ENCODE measurements at places on chromosomes 11 and 22.

DNA sequence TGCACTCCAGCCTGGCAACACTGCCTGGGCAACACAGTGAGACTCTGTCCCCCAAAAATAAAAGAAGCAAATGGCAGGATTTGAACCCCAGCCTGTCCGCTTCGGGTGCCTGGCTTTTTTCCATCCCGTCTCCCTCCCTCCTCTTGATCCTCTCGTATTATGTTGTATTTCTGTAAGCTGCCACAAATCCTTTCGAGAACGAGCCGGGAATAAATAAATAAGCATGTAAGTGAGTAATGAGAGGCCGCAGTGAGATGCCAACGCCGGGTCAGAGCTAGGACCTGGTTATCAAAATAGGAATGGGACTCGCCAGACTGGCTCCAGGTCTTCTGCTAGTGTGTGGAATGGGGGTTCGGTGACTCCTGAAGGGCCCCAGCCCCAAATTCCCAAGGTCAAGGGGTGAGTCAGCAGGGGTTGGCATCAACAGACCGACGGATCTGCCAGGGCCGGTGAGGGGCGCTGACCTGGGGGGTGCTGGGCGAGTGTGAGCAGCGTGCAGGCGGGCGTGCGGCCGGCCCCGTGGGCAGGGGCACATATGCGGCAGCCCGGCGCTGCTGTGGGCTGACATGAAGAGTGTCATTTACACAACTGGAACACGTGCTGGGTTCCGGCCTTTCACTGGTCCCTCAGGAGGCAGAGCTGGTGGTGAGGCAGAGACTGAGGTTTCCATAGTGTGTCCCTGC lies 47.8 kb downstream of the FLRT1 start:
- DNase-seq = no peak

DNA sequence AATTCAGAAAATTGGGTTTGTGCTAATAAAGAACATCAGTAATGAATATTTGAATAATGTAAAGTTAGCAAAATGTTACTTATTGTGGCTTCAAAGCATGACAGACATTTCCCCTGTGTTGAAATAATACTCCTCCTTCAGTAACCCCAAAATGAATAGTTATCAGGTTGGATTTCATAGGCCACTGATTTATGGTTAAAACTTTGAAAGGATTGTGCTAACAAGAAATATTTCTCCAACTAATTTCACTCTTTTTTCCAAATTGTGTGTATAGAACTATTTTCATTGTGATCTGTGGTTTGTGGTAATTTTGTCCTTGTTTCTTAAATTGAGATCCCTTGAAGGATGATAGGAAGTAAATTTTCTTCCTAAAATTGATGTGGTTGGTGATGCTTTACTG lies 7.9 kb downstream of the DDX10 start:
- DNase-seq = no peak

DNA sequence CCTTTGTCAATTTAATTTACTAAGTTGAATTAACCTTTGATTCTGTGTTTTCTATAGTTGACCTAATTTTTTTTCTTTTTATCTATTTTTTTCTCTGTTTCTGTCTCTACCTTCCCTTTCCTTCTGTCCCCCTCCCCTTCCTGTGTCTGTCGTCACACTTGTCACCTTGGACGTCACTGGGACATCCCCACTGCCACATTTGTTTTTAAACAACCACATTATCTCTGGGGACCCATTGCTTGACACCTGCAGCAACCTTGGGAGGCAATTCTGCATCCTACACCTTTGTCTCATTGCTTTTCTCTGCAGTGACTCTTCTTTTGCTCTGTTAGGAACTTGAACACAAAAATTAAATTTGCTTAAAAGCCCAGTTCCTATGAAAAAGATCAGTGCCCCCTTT lies 51.8 kb upstream of the TTC12 start:
- DNase-seq = peak; percentile 33

GRCh38 chr11:133940034-133940433 lies 16.7 kb downstream of the IGSF9B start:
- DNase-seq = no peak

DNA sequence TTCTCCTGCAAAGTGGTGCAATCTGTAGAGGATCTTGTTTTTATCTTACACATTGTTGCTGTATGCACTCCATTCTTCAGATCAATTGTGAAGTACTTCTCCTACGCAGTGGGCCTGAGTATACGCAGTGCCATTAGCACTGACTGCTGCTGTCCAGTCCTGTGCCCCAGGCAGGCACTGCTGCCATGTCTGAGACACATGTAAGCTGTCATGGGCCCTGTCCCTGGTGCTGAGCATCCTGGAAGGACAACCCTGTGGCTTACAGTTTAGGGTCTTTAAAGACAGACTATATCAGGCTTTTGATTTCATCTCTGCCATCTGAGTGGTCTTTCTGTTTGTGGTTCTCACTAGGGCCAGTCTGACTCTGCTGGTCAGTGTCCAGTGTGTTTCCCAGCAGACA lies 44.8 kb upstream of the PTPN5 start:
- DNase-seq = no peak

DNA sequence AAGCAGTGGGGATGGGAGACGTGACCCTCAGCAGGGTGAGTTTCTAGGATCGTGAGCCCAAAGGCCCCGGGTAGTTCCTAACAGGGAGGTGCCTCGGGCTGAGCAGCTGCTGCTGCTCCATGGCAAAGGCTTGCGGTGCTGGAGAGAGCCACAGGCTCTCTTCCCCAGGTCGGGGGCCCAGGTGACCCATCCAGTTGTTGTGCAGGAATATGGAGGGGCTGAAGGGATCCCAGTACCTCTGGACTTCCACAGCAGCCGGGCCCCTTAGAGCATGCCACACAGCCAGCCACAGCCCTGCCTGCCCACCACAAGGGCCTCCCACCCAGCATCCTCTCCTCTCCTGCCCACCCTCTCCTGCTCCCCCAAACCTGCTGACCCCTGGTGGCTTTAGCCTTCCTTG lies 49.3 kb downstream of the BUD13 start:
- no peak for DNase-seq

DNA sequence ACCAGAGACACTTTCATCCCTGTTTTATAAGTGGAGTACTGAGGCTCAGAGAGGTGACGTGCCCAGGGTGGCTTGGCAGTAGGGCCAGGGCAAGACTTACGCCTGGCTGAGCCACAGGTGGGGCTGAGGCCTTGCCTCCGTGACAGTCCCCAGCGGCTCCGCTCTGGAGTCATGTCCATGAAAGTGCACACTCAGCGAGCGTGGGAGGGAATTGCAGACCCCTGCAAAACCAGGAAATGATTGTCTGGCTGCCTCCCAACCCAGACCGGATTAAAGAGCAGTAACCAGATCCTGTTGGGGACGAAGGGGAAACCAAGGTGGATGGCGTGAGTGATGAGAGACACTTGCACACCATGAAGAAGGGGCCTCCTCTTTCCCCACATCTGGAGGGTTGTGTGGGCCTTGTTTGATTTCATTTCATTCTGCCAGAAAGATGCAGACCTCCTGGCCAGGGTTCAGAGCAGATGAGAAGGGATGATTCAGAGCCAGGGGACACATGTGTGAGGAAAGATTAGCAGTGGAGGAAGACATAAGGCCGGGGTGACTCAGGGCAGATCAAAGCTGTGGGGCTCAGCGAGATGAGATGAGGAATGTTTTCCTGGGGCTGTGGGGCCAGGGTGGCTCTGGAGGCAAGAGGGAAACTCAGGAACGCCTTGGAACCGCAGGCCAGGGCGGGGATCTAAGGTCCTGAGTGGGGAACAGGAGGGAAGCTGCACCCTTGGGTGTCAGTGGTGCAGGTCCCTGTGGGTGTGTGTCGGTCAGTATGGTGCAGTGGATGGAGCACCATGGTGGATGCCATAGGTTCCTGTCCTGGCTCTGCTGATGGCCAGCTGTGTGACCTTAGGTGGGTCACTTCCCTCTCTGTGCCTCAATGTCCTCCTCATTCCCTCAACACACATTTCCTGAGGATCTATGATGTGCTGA lies 29.9 kb upstream of the LRRC32 start:
- no peak for DNase-seq

DNA sequence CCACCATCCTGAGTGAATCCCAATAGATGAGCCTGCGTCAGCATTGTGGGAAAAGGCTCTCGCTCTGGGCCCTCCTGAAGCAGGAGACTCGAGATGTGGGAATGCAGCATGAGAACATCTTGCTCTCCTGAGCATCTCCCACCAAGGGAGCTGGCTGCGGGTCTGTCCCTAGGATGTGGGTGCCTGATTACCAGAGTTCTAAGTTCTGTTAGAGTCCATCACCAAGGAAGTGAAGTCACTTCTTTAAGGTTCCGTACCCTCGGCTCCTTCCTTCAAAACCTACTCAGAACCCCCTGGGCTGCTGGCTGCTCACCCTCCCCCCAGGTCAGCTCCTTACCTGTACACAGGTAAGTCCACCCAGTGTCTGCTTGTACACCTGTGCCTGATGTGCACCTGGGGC lies 100.5 kb upstream of the IGLL5 start:
- DNase-seq = no peak

DNA sequence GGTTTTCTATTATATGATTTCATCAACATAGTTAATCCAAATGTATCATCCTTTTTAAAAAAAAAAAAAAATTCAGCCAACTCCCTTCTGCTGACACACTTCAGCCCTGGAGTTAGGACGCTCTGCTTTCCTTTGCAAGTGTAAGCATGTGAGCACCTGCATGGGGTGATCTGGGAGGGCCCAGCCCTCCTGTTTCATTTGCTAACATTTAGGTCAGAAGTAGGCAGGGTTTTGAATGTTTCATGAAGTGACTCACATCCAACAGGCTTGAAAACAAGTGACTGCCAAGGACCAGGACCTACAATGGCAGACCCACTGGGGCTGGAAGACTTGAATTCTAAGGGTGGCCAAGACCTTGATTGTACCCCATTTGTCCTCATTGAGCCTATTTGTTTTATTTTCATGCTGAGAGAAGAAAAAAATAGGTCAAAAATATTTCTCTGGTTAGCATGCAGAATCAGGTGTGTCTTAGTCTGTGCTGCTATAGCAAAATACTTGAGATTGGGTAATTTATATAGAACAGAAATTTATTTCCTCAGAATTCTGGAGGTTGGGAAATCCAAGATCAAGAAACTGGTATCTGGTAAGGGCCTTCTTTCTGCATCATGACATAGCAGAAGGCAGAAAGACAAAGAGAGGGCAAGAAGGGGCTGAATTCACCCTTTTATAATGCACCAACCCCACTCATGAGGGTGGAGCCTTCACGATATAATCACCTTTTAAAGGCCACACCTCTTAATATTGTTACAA lies 137.6 kb downstream of the CD44 start:
- DNase-seq = no peak

DNA sequence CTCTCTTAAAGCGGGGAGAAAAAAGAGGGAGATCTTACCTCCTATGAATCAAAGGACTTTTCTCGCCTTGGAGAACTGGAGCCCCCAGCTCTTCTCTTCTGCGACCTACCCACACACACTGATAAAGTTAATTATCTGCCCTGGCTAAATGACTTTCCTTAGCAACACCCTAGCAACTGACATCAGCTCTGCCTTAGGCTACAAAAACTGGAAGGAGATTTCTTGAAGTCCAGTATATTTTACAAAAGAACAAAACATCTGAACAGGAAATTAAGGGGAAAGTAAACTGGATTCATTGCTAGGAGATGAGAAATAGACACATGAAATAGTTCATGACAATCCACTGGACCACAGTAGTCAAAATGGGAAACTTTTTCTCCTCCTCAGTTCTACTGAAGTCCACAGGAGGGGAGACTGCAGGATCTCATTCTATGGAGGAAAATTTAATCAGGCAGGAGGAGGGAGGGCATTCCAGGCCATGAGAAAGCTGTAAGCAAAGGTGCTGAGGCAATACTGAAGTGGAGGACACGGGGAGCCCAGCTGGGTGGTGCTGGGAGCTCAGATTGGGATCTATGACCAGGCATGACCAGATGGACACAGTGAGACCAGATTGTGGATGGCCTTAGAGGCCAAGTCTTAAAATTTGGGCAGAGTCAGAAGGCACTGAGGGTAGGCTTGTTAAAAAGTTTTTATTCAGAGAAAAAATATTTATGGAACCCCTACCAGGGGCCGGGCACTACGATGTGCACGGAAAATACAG lies 3.7 kb upstream of the SPON1 start:
- no peak for DNase-seq

GRCh38 chr11:40119661-40120060 lies 1339.8 kb downstream of the LRRC4C start:
- DNase-seq = no peak

DNA sequence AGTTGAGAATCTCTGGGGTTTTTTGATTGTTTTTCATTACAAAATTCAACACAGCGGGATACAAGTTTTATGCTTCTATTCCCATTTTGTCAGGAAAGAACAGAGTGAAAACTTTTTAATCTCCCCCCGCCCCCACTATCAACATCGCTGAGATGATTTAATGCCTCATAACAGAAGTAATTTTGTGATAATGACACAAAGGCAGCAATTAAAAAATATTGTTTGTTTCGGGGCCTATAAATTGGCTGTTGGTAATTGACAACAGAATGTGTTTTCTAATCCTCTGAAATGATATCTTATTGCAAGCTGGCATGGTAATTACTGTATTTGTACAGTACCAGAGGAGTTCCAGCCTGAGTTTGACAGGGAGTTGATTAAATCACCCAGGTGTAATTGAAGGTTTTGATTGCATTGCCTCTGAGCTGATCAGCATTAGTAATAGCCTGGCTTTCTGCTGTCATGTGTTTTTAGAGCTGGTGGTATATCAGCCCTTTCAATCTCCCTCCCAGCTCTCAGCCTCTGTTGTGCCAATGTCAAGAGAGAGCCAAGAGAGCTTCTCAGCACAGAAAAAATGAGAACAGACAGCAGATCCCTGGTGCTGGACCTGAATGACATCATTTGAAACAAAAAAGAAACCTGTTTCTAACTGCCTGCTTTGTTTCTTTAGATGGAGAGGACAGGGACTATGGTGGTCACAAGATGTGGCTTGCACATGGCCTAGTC lies 265.1 kb downstream of the FAM76B start:
- DNase-seq = no peak

- DNase-seq = no peak
Measured at GRCh38 chr11:123298488-123299447, 103.7 kb upstream of the CLMP start.

DNA sequence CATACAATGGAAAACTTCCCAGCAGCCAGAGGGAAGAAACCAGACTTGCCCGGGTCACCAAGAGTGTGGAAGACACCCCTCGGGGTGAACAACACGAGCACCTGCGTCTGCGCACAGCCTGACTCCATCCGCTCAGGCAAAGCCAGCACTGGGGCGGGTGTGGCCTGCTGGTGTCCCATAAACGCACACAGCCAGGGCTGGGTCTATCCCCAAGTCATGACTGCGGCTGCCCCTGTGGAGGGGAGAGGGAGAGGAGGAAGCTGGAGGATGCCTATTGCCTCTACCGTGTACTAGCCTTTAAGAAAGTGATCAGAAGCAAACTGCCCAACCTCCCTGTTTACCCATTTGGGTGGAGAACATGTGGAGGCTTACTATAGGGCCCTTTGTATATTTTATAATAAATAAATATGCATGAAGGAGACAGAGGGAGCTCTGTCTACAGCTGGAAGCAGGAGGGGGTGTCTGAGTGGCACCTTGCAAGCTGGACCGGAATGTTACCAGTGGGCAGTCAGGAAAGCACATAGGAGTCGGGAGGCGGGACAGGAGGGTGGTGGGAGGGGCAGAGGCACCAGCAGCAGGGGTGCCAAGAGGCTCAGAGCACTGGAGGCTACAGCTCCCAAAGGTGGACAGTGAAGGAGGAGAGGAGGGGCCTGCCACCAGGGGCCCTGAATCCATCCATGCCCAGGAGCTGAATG lies 79.6 kb downstream of the PHF21B start:
- DNase-seq = no peak
